ENCODE measurements at places on chromosomes 6 and 20.

GRCh38 chr6:132218059-132218696 lies 183.1 kb downstream of the MOXD1 start:
- no peaks in the 10 kb centered on the region for H3K27me3 ChIP-seq
- no peak overlapping the region for H3K4me3 ChIP-seq
- no peaks in the 10 kb centered on the region for H3K4me1 ChIP-seq
- H3K27ac ChIP-seq, result no peak overlapping the region
- no peaks in the 10 kb centered on the region for H3K36me3 ChIP-seq

DNA sequence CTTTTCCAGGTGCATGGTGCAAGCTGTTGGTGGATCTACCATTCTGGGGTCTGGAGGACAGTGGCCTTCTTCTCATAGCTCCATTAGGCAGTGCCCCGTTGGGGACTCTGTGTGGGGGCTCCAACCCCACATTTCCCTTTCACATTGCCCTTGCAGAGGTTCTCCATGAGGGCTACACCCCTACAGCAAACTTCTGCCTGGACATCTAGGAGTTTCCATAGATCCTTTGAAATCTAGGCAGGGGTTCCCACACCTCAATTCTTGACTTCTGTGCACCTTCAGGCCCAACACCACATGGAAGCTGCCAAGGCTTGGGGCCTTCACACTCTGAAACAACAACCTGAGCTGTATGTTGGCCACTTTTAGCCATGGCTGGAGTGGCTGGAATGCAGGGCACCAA lies 282.8 kb upstream of the SASH1 start:
- no peaks in the 10 kb centered on the region for H3K4me1 ChIP-seq
- no peak for DNase-seq
- H3K36me3 ChIP-seq, result no peaks in the 10 kb centered on the region

DNA sequence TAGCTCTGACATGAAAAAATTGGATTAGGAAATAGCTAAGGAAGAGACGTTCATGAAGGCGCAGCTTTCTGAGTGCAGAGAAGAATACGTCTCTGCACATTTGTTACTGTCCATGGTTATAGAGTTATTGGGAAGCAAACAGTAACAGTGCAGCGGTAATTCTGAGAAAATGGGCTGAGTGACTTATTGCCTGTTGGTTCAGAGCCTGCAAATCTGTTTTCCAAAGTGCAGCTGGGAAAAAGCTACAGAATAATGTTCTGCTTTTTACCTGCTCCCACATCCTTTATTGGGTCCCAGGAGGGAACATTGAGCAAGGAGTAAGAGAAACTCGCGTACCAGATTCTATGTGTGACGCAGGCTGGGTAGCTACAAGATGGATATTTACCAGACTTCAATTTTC lies 160.2 kb downstream of the BTBD3 start:
- peaks cover 10% of the 10 kb centered on the region for H3K4me1 ChIP-seq
- H3K36me3 ChIP-seq, result no peaks in the 10 kb centered on the region
- no peak overlapping the region for H3K27ac ChIP-seq
- no peaks in the 10 kb centered on the region for H3K27me3 ChIP-seq
- no peak for DNase-seq

- no peak overlapping the region for H3K4me3 ChIP-seq
- no peak overlapping the region for H3K27ac ChIP-seq
- DNase-seq, result peak; percentile 6
- no peaks in the 10 kb centered on the region for H3K36me3 ChIP-seq
- peaks cover 17% of the 10 kb centered on the region for H3K27me3 ChIP-seq
- peaks cover 12% of the 10 kb centered on the region for H3K4me1 ChIP-seq
These were observed 535 bp downstream of the NKAIN2 start for GRCh38 chr6:123804014-123804786.

GRCh38 chr20:35592339-35592974 lies 23.2 kb upstream of the SPAG4 start:
- H3K4me3 ChIP-seq, result no peak overlapping the region
- no peaks in the 10 kb centered on the region for H3K4me1 ChIP-seq
- no peaks in the 10 kb centered on the region for H3K36me3 ChIP-seq
- no peaks in the 10 kb centered on the region for H3K27me3 ChIP-seq
- no peak for DNase-seq

DNA sequence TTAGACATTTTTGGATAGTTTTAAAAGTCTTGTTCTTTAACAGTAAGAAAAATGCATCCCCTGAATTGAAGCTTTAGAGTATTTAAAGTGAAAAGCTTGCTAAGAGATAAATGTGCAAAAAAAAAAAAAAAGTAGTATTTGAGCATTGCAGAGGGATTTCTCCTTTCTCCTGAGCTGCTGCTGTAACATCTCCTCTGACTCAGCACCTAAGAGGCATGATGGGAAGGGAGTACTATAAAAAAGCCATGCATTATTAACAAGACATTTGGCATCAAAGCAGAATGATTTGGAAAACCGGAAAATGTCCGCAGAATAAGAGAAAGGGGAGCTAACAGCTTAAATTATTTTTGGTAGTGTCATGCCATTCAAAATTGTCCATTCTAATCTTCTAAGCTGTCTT lies 27.9 kb downstream of the B4GALT5 start:
- H3K4me1 ChIP-seq, result no peaks in the 10 kb centered on the region
- H3K4me3 ChIP-seq, result no peak overlapping the region
- no peaks in the 10 kb centered on the region for H3K36me3 ChIP-seq
- H3K27me3 ChIP-seq, result no peaks in the 10 kb centered on the region
- DNase-seq, result no peak

GRCh38 chr6:143783077-143783476 lies 60.1 kb upstream of the LTV1 start:
- no peaks in the 10 kb centered on the region for H3K27me3 ChIP-seq
- DNase-seq, result no peak
- no peaks in the 10 kb centered on the region for H3K4me1 ChIP-seq
- H3K36me3 ChIP-seq, result peaks cover 2% of the 10 kb centered on the region
- H3K4me3 ChIP-seq, result no peak overlapping the region

- no peak overlapping the region for H3K27ac ChIP-seq
- no peak overlapping the region for H3K4me3 ChIP-seq
- no peaks in the 10 kb centered on the region for H3K4me1 ChIP-seq
- no peaks in the 10 kb centered on the region for H3K27me3 ChIP-seq
These were observed 236.4 kb upstream of the ASCC3 start for GRCh38 chr6:101117393-101118135.

GRCh38 chr6:82891076-82891475 lies 174.6 kb downstream of the UBE3D start:
- no peak overlapping the region for H3K4me3 ChIP-seq
- no peak overlapping the region for H3K27ac ChIP-seq
- no peaks in the 10 kb centered on the region for H3K4me1 ChIP-seq
- no peak for DNase-seq

GRCh38 chr6:151379933-151380847 lies 11.2 kb downstream of the ZBTB2 start:
- H3K36me3 ChIP-seq, result peaks cover 7% of the 10 kb centered on the region
- no peak overlapping the region for H3K4me3 ChIP-seq
- DNase-seq, result peak; percentile 50
- peak overlapping the region; percentile 58 for H3K27ac ChIP-seq

- no peak overlapping the region for H3K27ac ChIP-seq
- no peaks in the 10 kb centered on the region for H3K36me3 ChIP-seq
- H3K27me3 ChIP-seq, result no peaks in the 10 kb centered on the region
- no peaks in the 10 kb centered on the region for H3K4me1 ChIP-seq
- H3K4me3 ChIP-seq, result no peak overlapping the region
- no peak for DNase-seq
These were observed 153.4 kb downstream of the CDC5L start for GRCh38 chr6:44540881-44541280.

- DNase-seq, result no peak
- no peaks in the 10 kb centered on the region for H3K36me3 ChIP-seq
- no peak overlapping the region for H3K4me3 ChIP-seq
These were observed 202.3 kb downstream of the GMPR start for GRCh38 chr6:16440636-16441212.

DNA sequence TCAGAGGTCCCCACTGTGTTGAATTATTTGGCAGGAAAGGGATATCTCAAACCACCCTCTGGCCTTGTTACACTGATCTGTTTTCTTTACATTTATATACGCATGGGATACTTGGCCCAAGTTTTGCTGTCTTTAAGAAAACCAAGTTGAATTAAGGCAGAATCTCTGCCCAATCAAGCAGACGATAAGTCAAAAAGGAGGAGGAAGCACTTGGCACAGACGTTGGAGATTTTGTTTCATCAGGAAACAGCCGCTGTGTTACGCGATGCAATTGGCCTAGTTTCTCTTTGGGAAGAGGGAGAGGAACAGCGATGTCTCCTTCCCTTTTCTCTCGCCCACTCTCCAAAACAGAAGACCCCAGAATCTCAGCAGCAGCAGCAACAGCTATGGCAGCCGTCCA lies 20.2 kb upstream of the NAA20 start:
- no peaks in the 10 kb centered on the region for H3K4me1 ChIP-seq
- no peak overlapping the region for H3K4me3 ChIP-seq
- no peak for DNase-seq
- H3K27me3 ChIP-seq, result no peaks in the 10 kb centered on the region

DNA sequence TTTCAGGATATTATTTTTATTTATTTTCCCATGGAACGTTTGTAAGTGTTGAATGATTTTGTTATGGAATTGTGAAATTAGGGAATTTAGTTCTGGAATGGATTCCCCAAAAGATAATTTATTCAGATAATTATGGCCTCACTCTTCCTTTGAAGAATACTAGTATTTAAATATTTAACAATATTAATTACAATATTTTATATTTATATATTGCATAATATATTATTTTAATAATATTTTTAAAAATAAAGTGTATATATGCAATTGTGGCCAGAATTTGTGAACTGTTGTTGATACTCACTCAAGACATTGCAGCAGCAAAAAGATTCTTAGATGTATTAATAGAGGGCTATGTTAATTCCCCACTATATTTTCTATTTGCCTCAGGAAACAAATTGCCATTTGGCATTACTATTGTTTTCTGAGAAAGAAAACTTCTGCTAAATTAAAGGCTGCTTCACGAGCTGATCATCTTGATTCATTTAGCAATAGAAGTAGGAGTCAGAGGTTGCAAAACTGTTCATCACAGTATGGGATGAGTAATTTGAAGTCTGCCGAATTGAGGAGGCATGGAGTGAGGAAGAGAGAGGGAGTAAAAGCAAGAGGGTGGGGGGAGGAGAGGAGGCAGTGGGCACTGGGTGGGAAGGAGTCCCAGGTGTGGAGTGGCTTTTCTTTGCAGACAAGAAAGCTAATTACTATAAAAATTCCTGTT lies 729.2 kb downstream of the DHX35 start:
- H3K27me3 ChIP-seq, result no peaks in the 10 kb centered on the region
- H3K4me3 ChIP-seq, result no peak overlapping the region
- no peaks in the 10 kb centered on the region for H3K4me1 ChIP-seq
- H3K27ac ChIP-seq, result no peak overlapping the region
- H3K36me3 ChIP-seq, result no peaks in the 10 kb centered on the region

- no peak for DNase-seq
- no peak overlapping the region for H3K27ac ChIP-seq
- H3K27me3 ChIP-seq, result no peaks in the 10 kb centered on the region
- no peak overlapping the region for H3K4me3 ChIP-seq
These were observed 687.7 kb upstream of the MARCKS start for GRCh38 chr6:113169484-113169883.

- no peak overlapping the region for H3K4me3 ChIP-seq
- H3K4me1 ChIP-seq, result no peaks in the 10 kb centered on the region
- peak; percentile 63 for DNase-seq
- no peaks in the 10 kb centered on the region for H3K27me3 ChIP-seq
- H3K36me3 ChIP-seq, result no peaks in the 10 kb centered on the region
These were observed 24.1 kb upstream of the ROS1 start for GRCh38 chr6:117449549-117450439.

GRCh38 chr6:1080453-1081337 lies 231.2 kb upstream of the FOXQ1 start:
- no peak overlapping the region for H3K4me3 ChIP-seq
- no peaks in the 10 kb centered on the region for H3K36me3 ChIP-seq
- DNase-seq, result no peak

GRCh38 chr20:41299899-41300298 lies 17.6 kb downstream of the ZHX3 start:
- no peak for DNase-seq
- H3K36me3 ChIP-seq, result no peaks in the 10 kb centered on the region
- H3K4me3 ChIP-seq, result no peak overlapping the region
- H3K4me1 ChIP-seq, result peaks cover 10% of the 10 kb centered on the region
- no peak overlapping the region for H3K27ac ChIP-seq

GRCh38 chr6:168415993-168416530 lies 24.9 kb upstream of the SMOC2 start:
- no peaks in the 10 kb centered on the region for H3K36me3 ChIP-seq
- no peak for DNase-seq
- no peak overlapping the region for H3K4me3 ChIP-seq
- no peaks in the 10 kb centered on the region for H3K4me1 ChIP-seq
- H3K27ac ChIP-seq, result no peak overlapping the region

DNA sequence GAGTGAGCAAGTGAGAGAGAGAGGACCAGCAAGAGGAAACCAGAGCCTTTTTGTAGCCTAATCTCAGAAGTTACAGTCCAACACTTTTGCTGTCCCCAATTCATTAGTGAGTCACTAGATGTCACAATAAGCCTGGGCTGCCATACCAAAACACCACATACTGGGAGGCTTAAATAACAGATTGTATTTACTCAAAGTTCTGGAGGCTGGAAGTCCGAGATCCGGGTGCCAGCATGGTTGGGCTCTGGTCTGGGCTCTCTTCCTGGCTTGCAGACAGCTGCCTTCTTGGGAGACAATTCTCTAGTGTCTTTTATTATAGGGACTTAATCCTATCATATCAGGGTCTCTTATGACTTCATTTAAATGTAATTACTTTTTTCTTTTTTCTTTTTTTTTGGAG lies 50.7 kb upstream of the FERMT1 start:
- no peaks in the 10 kb centered on the region for H3K36me3 ChIP-seq
- DNase-seq, result no peak
- H3K4me1 ChIP-seq, result no peaks in the 10 kb centered on the region

DNA sequence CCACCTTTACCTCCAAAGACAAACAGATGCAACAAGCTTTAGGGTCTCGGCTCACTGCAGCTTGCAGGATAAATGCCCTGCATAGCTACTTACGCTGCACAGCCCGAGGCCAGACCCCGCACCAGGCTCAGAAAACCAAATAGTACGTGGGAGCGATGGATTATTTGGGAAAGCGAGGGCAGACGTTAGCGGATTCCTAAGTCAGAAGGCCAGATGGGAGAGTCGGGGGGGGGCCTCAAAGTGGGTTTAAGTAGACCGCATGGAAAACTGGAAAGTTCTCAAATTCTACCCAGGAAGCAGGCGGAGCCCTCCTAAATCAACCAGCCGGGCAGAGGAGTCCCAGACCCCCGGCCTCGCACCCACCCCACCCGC lies 382 bp downstream of the SFT2D1 start:
- no peaks in the 10 kb centered on the region for H3K27me3 ChIP-seq
- peaks cover 34% of the 10 kb centered on the region for H3K4me1 ChIP-seq
- H3K36me3 ChIP-seq, result peaks cover 14% of the 10 kb centered on the region
- DNase-seq, result no peak

GRCh38 chr20:8652396-8652795 lies 416.5 kb upstream of the PLCB4 start:
- H3K27ac ChIP-seq, result no peak overlapping the region
- no peaks in the 10 kb centered on the region for H3K36me3 ChIP-seq
- no peak overlapping the region for H3K4me3 ChIP-seq
- no peak for DNase-seq
- no peaks in the 10 kb centered on the region for H3K27me3 ChIP-seq
- no peaks in the 10 kb centered on the region for H3K4me1 ChIP-seq

- H3K27ac ChIP-seq, result no peak overlapping the region
- no peak overlapping the region for H3K4me3 ChIP-seq
- no peaks in the 10 kb centered on the region for H3K27me3 ChIP-seq
- peaks cover 7% of the 10 kb centered on the region for H3K4me1 ChIP-seq
- no peaks in the 10 kb centered on the region for H3K36me3 ChIP-seq
These were observed 118.1 kb upstream of the TMEM181 start for GRCh38 chr6:158441716-158442215.
